ENCODE measurements at places on chromosomes 5 and 9.

DNA sequence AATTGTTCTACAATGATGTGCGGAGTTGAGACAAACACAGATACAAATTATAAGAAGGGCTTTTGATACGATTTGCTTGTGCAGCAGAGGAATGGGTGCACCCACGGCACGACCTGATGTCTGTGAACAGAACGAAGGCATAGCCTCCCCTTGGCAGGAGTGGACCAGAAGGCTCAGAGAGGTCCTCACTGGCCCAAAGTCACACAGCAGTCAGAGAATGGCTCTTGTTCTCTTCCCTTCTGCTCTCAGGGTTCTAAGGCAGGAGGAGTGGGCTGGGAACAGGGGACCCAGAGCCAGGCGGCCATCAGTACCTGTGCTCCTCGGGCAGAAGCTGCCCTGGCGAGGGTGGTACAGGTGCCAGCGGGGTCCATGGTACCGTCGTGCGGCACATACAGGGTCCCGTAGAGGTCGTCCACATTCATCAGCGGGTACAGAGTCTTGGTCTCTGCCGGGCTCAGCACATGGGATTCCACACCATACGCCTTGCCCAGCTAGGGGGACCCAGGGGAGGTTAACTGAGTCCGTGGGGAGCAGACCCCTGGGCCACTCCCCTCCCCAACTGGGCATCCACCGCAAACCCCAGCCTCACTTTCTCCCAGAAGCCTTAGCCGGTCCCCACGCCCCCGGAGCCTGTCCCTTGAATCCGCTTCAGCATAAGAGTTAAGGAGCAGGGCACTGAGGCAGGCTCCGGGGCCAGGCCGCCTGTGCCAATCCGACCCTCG lies 7.0 kb downstream of the SARDH start:
- DNase-seq: no peak

DNA sequence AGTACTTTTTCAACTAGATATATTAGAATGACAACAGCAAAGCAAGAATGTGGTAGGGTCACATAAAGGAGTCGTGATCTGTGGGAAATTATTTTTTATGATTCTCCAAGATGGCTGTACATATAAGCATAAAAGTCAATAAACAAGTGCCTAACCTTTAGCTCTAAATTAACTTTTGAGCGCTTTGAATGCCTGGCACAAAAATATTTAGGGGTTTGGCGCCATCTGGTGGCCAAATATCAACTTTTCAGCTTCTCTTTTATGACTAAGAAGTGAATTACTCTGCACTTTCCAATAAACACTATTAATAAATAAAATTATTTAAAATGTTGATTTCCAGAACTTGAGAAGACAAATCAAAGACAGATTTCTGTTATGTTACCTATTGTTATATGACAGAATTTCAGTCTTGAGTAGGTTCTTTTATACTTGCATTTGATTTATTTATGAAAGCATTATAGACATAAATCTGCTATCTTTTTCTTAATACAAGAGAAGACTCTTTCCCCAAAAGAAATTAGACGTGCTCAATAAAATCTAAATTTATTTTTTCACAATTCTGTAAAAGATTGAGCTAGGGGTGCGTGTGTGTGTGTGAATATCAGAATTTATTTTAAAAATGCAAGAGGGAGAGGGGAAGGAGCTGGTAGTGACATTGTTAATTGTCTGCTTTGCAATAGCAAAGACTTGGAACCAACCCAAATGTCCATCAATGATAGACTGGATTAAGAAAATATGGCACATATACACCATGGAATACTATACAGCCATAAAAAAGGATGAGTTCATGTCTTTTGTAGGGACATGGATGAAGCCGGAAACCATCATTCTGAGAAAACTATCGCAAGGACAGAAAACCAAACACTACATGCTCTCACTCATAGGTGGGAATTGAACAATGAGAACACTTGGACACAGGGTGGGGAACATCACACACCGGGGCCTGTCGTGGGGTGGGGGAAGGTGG lies 36.7 kb upstream of the ARRDC3 start:
- DNase-seq: peak; percentile 38

DNA sequence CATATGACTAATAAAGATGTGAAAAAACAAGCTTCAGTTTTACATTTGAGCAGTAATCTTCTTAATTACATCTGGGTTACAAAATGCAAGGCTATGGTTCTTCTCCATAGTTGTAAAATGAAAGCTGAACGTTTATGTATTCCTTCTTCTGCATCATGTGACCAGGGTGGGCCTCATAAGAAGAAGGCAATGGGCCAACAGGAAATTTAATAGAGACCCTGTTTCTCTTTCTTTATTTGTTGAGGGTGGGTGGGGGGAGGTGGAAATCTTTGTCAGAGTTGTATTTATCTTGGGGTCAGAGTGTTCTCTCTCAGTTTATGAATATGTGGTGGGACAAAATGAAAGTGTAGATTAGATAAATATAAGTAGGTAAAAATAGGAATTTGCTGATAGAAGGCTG lies 418.8 kb downstream of the TLE4 start:
- DNase-seq: no peak

DNA sequence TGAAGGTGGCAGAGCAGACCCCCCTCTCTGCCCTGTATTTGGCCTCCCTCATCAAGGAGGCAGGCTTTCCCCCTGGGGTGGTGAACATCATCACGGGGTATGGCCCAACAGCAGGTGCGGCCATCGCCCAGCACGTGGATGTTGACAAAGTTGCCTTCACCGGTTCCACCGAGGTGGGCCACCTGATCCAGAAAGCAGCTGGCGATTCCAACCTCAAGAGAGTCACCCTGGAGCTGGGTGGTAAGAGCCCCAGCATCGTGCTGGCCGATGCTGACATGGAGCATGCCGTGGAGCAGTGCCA lies 3.8 kb downstream of the ALDH1B1 start:
- no peak for DNase-seq

GRCh38 chr9:32708480-32709150 lies 73.1 kb upstream of the TAF1L start:
- no peak for DNase-seq

- no peak for DNase-seq
These were observed 69.3 kb downstream of the PTPN3 start for GRCh38 chr9:109428854-109429253.

DNA sequence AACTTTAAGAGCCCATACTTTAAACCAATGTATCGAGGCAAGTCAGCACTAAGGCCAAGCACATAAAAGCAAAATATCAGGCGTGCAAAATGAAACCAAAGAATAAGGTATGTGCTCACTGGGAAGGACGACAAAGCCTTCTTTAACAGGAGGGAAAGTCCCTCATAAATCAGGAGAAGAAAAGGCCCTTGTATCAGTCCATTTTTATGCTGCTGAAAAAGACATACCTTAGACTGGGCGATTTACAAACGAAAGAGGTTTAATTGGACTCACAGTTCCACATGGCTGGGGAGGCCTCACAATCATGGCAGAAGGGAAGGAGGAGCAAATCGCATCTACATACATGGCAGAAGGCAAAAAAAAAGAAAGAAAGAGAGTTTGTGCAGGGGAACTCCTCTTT lies 68.9 kb downstream of the UBE2QL1 start:
- DNase-seq: no peak

DNA sequence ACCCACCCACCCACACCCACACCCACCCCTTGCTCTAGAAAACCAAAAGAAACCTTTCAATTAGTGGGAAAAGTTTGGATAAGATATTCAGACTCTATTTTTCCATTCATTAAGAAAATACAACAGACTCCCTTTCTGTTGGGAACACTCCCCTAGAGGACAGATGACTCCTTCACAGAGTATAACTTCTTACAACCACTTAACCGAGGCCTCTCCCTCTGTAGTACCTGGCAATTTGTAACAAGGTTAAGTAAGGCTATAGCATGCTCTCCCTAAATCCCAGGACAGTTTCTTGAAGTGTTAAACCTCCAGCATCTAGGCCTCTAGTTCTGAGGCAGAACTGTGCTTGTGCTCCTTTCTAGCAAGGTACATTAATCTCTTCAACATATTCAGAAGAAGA lies 75.9 kb upstream of the NR5A1 start:
- no peak for DNase-seq

GRCh38 chr5:152270096-152270495 lies 135.0 kb downstream of the NMUR2 start:
- no peak for DNase-seq

GRCh38 chr9:134872482-134873231 lies 8.0 kb upstream of the FCN2 start:
- no peak for DNase-seq

- peak; percentile 12 for DNase-seq
These were observed 13.8 kb upstream of the PUM3 start for GRCh38 chr9:2857564-2858198.

DNA sequence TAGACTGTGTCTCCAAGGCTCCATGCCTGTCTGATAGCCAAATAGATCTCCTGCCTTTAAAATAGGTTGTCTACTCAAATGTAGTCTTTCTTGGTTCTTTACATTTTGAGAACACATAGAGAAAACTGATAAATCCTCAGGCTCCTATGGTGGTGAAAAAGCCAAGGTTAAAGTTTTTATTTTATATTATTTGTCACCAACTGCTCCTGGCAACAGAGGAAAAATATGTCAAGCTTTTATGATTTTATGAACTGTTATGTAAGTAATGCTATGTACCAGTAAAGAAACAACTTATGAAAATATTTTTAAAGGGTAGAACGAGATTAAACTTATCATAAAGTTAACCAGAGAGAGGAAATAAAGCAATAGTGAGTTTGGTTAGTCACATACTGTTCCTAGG lies 222.8 kb downstream of the NR2F1-AS1 start:
- DNase-seq: no peak

- DNase-seq: no peak
These were observed 294.0 kb downstream of the MED10 start for GRCh38 chr5:6084376-6084775.

GRCh38 chr5:91929522-91929817 lies 546.4 kb upstream of the ARRDC3 start:
- DNase-seq: no peak

GRCh38 chr5:57111993-57112392 lies 61.9 kb upstream of the GPBP1 start:
- DNase-seq: no peak

GRCh38 chr9:125374443-125375309 lies 113.0 kb downstream of the GAPVD1 start:
- peak; percentile 41 for DNase-seq

GRCh38 chr5:147819261-147819770 lies 12.2 kb downstream of the SPINK1 start:
- no peak for DNase-seq

GRCh38 chr5:159240301-159240870 lies 22.7 kb upstream of the UBLCP1 start:
- DNase-seq: no peak

GRCh38 chr9:78470216-78470615 lies 173.3 kb downstream of the PSAT1 start:
- no peak for DNase-seq

DNA sequence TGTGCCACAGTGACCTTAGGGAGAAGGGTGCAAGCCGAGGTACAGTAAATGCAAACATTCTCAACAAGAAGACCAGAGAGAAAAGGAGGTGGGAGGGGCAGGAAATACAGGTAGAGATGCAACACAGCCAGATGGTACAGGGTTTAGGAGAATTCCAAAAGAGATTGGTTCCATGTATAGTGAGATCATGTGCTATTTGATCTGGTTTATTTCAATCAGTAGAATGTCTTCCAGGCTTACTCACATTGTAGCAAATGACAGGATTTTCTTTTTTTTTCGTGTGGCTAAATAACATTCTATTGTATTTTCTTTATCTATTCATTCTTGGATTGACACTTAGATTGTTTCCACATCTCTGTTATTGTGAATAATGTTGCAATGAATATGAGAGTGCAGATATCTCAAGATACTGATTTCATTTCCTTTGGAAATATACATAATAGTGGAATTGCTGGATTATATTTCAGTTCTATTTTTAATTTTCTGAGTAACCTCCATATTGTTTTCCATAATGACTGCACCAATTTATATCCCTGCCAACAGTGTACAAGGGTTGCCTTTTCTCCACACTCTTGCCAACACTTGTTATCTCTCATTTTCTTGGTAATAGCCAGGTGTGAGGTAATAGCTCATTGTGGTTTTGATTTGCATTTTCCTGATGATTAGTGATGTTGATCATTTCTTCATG lies 107.8 kb upstream of the GAS1 start:
- no peak for DNase-seq

GRCh38 chr5:67496051-67496450 lies 299.5 kb upstream of the CD180 start:
- no peak for DNase-seq

GRCh38 chr9:7983490-7983889 lies 183.9 kb upstream of the DMAC1 start:
- no peak for DNase-seq

DNA sequence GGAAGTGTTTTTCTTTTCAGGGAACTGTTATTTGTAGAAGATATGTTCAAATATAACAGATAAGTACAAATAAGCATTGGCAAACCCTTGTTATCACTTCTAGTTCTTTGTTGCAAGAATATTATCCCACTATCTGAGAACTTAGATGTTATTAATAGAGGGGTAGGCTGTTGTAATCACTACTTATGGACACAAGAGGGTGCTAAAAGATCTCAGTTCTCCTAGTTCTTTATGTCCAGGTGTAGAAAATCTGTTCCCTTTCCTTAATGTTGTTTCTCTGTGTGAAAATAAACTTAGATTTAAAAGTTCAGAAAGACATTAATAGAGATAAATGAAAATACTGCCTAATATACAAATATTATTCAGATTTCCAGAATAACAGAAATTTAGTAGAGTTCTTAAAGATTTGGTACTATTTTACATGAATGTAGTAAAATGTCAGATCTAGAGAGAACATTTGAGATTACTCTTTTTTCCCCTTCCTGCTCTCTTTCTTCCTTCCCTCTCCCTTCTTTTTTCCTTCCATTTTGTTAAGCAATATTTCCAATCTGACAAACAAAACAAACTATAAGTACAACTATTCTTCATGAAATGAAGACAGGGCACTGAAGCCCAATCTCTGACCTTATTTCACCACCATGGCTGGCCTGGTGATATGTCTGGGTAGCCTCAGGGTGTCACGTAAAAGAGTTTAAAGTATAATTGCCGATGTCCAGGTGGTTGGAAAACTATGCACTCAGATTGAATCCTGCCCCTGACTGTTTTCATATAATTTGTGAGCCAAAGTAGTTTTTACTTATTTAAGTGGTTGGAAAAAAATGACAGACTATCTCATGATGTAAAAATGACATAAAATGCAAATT lies 43.6 kb upstream of the C5orf46 start:
- no peak for DNase-seq

DNA sequence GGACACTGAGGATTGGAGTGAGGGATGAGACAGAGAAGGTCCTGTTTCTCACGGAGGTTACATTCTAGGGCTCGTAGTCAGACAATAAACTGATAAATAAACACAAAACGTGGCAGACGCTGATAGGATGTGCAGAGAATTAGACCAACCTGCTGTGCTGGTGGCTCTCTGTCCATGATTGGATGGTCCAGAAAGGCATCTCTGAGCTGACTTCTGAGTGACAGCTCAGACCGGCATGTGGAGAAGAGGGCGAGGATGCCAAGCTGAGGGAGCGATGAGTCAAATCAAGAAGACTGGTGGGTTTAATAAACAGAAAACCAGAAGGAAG lies 132.3 kb upstream of the TAF11L2 start:
- DNase-seq: no peak

GRCh38 chr5:1657161-1657741 lies 133.5 kb upstream of the LPCAT1 start:
- no peak for DNase-seq

GRCh38 chr5:77945874-77946273 lies 169.7 kb upstream of the TBCA start:
- DNase-seq: no peak

Measured in stimulated activated CD4-positive, alpha-beta T cell treated with anti-CD3 and anti-CD28 coated beads, Interleukin-15, amount 100 ng/mL, for 1 hour (primary cell).